ENCODE measurements at places on chromosomes 6 and 20.
A peak's percentile ranks its signal among the peaks of the same experiment; 100 is the strongest.

GRCh38 chr6:151763303-151763702 is 44.2 kb upstream of the ESR1 start:
- no peak for DNase-seq

DNA sequence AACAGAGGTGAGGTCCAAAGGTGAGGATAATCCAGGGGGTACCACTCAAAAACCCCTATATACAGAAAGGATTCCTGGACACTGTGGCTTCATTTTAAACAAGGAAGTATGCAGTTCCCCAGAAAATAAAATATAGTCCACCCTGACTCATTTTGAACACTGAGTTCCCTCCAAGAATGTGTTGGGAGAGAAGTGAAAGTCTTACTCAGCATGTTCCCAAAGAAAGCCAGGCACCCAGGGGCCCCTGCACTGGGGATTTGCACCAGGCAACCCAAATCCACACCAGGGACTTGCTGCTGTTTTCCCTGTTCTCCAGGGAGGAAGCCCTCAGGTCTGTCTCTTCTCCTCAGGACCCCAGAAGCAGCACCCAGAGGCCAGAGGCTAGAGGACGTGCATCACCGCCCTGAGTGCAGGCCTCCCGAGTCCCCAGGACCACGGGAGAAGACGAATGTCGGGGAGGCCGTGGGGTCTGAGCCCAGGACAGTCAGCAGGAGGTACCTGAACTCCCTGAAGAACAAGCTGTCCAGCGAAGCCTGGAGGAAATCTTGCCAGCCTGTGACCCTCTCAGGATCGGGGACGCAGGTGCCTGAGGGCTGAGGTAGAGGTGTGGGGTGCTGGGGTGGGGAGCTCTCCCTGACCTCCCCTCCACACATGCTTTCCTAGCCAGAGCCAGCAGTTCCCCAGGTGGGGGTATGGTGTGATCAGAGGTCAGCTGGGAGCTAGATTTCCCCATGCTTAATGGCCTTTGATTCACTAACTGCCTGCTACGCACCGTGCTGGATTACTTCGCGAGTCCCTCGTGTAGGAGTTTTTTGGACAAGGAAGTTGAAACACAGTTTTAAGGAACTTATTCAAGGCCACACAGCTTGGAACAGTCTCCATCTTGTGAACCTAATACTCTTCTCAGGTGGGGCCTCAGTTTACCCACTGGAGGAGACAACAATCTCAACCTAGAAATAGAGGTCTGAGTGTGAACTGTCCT is 3.3 kb downstream of the FGD2 start:
- no peak for DNase-seq

GRCh38 chr20:61935926-61936700 is 129.6 kb downstream of the TAF4 start:
- no peak for DNase-seq

DNA sequence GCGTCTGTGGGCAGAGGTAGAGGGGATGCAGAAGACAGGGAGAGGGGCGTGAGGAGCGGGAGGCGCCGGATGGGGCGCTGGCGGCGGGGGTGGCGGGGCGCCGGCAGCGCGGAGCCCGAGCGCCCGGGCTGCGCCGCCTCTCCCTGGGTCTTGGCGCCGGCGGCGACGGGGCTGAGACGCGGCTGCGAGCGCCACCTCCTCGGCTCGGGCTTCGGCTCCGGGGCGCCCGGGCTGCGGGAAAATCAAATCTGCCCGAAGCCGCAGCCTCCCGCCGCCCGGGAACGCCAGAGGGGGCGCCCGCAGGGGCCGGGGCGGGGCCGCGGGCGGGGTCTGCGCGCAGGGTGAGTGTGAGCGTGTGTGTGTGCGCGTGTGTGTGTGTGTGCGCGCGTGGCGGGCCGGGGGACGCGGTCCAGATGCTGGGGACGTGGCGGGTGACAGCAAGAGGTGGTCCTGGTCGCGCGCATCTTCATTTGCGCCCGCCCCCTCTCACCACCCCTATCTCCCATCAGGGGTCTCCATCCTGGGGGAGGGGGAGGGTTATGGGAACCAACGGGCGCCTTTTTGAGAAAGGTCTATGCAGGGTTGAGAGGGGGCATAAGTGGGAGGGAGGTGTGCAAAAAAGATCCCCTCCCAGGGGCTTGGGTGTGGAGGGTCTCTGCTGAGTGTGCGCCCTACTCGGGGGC is 646 bp upstream of the CPNE5 start:
- peak; percentile 13 for DNase-seq

DNA sequence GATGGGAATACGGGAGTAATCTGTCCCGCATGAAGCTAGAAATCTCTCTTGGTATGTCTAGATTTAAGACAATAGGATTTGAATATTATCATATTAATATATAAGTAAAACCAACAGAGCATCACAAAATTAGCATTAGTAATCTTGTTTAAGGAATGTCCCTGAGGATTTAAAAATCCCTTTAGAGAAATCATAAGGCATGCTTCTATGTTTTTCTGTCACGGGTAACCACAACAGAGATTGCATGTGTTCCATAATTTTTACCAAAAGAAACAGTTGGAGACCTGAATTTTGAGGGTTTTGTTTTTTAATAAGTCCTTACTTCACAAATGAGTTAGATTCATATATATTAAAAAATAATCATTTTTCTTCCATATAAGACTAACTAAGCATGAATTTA is 146.8 kb downstream of the GJA1 start:
- no peak for DNase-seq

- no peak for DNase-seq
These were observed 119.4 kb upstream of the AGPAT4 start for GRCh38 chr6:161393292-161393691.

GRCh38 chr20:61349447-61350165 is 97.5 kb downstream of the CDH4 start:
- no peak for DNase-seq

- DNase-seq = no peak
These were observed 53.2 kb upstream of the CD2AP start for GRCh38 chr6:47424436-47424836.

- no peak for DNase-seq
These were observed 153.5 kb upstream of the DST start for GRCh38 chr6:56796196-56796532.

GRCh38 chr20:45469336-45470261 is at the start of gene WFDC2:
Gene WFDC2, plus strand, starts transcription at chr20:45469753. Its CDS starts 29 bp downstream, at chr20:45469782.
- DNase-seq = no peak

- no peak for DNase-seq
These were observed 60.0 kb downstream of the NRN1 start for GRCh38 chr6:5946701-5947100.

GRCh38 chr20:16273812-16274555 is 299.3 kb downstream of the KIF16B start:
- DNase-seq = no peak

GRCh38 chr6:143556529-143556928 is 45.0 kb upstream of the FUCA2 start:
- no peak for DNase-seq

GRCh38 chr6:7261852-7262461 is 51.0 kb downstream of the SSR1 start:
- no peak for DNase-seq

All from activated T-helper 9 cell treated with anti-CD3 and anti-CD28 coated beads, Interleukin-2, amount 50 U/mL, for 16 hours (primary cell).